Right atrium auricular region (tissue), 2 donors: ENCODE measurements at places on chromosomes 3 and 15. TPM values are rescaled to one million over a fixed set of nuclear protein-coding genes. Genes with fewer than 3 reads are reported as not detected.
A peak's percentile ranks its signal among the peaks of the same experiment; 100 is the strongest.

NTRK3 gene
- 4.5 TPM for total RNA-seq

CPOX gene
- 7.8 TPM for total RNA-seq

CHCHD4 gene
- 24.3 TPM for total RNA-seq

SLC27A2 gene
- total RNA-seq, result not detected

GOLGA8T gene
- 0.44 TPM for total RNA-seq

TIGIT gene
- total RNA-seq, result 0.67 TPM

CD200R1 gene
- 0.37 TPM for total RNA-seq

MAGI1 gene
- 34.8 TPM for total RNA-seq

RBM15B gene
- 12.9 TPM for total RNA-seq

NEK10 gene
- total RNA-seq, result 10.3 TPM

GRCh38 chr3:15102256-15102655, 3.3 kb upstream of the RBSN start:
- peak; percentile 71 for DNase-seq

DNA sequence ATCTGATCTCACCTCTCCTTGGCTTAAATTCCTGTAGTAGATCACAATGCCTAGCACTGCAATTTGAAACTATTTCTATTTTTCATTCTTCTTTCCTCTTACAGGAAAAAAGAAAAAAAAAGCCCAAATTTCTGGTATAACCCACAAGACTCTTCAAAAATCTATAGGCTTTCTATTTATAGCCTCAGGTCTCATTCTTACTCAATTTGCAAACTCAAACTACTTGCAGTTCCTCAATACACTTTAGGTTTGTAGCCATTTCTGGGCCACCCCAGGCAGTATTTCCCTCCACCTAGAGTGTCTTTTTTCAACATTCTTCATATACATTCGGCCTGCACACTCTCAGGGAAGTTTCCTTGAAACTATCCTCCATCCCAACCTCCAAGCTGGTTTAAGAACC, 169.0 kb downstream of the TBC1D5 start:
- DNase-seq, result no peak

DNA sequence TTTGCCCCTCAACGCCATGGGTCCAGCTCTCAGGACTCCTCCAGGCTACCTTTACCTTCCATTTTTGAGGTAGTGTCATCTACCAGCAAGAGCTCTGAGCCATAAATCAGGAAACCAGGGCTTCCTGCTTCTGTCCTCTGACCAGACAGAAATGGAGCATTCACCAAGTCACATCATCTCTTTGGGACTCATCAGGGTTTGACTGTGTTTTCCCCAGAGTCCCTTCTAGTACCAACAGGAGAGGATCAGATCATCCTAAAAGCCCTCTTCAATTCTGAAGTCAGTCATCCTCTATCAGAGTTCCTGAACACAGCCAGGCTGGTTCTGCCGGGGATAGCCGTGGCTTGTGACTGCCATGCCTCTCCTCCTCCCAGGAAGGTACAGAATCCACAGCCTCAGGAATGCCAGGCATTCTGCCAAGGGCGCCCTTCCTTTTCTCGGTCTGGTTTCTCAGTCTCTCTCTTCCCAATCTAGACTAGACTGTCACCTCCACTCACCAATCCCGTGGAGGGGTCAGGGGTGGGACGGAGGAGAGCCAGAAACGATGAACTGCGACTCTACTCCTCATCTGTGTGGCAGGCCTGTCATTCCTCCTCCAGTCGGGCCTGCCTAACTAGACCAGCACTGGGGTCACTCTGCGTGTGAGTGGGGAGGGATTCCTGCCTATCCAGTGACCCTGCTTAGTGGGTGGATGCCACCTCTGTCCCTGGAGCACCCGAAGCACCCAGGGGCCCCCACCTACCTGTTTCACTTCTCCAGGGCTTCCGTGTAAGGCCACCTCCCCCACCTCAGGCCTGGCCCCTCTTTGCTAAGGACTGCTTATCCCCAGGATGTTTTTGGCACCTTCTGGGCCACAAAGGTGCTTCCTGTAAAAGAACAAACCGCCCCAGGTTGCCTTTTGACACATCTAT, 30.9 kb downstream of the CCNL1 start:
- DNase-seq, result no peak

- DNase-seq, result no peak
These were observed 39.6 kb downstream of the HGD start for GRCh38 chr3:120642368-120642948.

GRCh38 chr3:167930453-167930852, 165.3 kb downstream of the GOLIM4 start:
- no peak for DNase-seq

DNA sequence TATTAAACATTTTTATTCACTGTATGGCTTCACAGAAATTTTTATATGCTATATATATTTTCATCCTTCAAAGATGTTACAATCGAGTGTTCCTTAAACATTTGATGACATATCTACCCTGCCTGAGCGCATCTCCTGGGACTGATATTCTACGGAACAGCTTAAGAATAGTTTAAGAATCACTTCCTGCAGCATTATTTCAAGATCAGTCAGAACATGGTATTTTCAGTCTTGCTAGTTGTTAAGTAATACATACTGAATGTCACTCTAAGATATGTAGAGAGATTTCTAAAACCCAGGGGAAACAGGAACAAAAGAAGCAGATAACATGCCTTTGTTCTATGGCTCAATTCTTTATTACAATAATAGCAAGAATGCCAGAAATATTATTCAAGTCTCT, 8.7 kb downstream of the COL8A1 start:
- no peak for DNase-seq

DNA sequence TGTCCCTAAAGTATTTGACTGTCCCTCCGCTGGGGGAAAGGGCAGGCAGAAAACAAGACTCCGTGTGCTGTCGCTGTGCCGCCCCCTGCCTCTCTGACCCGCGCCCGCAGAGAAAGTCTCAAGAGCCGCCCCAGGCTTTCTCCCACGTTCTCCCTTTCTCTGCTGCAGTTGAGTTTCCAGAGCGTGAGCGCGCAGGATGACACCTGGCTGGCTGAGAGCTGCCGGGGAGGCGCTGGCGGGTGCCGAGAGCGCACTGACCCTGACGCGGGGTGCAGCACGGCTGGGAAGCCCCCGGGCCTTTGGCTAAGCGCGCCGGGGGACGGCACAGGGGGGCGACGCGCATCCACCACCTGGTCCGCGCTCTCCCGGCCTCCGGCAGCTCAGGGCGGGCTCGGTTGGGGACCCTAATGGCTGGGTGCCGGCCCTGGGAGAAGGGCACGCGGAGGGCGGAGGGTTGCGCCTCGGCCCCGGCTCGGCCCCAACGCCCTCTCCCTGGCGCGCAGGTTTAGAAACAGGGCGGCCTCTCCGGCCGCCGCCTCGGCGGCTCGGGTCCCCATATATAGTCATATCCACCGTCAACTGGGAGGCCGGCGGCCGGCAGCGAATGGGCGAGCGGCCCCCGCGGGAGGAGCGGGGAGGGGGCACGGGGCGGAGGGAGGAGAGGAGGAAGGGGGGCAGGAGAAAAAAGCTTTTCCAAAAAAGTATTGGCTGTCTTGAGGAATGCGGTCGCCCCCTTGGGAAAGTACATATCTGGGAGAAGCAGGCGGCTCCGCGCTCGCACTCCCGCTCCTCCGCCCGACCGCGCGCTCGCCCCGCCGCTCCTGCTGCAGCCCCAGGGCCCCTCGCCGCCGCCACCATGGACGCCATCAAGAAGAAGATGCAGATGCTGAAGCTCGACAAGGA, at the start of gene TPM1:
TPM1 (plus strand) TSS at position 774 of the 903 bp plus-strand sequence; CDS start at position 857, 83 bp downstream.
- peak; percentile 90 for DNase-seq

- no peak for DNase-seq
These were observed 37.8 kb upstream of the UACA start for GRCh38 chr15:70801109-70801508.

GRCh38 chr15:55661428-55661827, 73.3 kb upstream of the PYGO1 start:
- DNase-seq, result no peak

DNA sequence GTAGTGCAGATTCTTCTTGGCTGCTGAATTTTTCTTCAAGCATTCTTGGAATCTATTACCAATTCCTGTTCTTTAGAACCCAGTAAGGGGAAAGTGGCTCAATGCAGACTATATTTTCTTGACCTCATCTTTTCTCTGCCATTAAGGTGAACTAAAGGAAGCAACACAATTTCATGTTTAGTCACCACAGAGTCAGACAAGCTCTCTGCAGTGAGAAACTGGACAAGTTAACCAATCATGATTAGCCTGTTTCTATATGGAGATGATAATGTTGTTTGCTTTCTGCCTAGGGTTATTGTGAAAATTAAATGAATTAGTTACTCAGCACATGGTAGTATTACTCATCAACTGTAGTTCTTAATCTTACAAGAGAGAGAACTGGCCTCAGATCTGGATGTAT, 1075.1 kb downstream of the AGBL1 start:
- DNase-seq, result no peak

GRCh38 chr15:83053151-83053550, 13.9 kb downstream of the BTBD1 start:
- DNase-seq, result no peak

DNA sequence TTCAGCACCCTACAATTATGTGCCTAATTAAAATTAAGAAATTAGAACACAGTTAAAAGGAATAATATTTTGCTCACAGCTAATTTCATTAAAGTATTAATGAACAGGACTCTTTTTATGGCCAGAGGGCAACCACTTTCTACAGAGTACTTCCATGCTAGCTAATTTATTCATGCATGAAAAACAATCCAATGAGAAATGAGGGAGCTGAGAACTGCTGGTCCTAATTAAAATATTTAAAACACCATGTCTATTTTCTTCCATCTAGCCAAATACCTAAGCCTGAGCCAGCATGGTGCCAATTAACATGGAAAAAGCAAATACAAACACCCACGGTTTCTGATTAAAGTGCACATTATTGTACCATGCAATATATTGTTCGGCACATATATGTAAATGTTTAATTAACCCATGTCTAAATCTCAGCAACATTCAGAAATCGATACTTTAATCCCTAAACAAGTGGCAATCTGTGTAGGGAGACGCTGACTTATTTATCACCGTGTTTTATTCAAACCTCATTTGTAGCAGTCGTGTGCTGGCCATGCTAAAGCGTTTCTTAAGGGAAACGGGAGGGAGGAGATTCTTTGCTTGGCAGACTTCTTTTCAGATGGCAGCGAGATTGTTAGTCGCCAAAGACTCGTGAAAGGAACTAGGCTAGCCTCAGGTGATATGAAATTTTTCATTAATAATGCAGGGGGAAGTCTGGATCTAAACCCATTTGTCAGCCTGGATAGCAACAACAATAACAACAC, 193.5 kb downstream of the ANXA2 start:
- DNase-seq, result no peak

- DNase-seq, result no peak
These were observed 193.3 kb upstream of the SLCO3A1 start for GRCh38 chr15:91660174-91660649.

- DNase-seq, result no peak
These were observed 18.7 kb upstream of the RPP14 start for GRCh38 chr3:58287354-58287753.

DNA sequence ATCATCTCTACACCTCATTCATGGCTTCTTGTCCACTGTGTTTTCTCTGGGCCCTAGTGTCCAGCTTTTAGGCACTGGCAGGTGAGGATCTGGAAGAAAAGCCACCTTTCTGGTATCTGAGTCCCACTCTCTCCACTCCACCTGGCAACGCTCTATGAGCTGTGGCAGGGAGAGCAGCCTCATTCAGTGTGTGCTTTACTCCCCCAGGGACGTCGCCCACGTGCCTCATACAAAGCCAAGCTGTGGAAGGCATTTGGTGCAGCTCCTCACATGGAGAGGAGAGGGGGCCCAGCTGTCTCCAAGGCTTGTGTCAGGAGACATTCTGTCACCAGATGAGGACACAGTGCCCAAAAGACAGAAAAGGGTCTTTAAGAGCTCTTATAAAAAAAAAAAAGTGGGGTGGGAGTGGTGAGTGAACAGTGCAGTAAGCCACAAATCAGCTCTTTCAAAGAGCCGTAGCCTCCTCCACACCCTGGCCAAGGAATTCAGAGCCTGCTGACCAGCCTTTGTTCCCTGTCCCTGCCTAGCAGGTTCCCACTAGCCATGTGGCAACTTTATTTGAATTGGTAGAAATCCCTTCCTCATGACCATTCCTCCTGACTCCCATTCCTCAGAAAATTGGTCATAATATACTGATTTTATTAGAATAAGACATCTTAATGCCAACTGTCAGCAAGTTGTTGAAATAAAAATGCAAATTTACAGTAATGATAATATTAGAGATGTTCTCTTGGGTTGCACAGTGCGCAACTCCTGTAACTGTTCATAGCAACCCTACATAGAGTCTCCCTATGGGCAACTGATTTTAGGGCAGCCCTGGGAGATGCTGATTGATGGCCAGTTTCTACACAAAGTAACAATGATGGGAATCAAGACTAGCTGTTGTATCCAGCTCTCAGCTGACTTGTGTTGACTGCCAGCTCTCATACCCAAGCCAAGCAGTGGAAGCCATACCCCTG, 29.5 kb downstream of the GALNT15 start:
- DNase-seq, result no peak

GRCh38 chr3:13352621-13353131, 67.4 kb downstream of the NUP210 start:
- DNase-seq, result no peak

- no peak for DNase-seq
These were observed 92.6 kb upstream of the CCDC54 start for GRCh38 chr3:107284612-107285011.

- no peak for DNase-seq
These were observed 262.4 kb downstream of the NLGN1 start for GRCh38 chr3:173659972-173660371.

- no peak for DNase-seq
These were observed 61.8 kb upstream of the SCN5A start for GRCh38 chr3:38711321-38711720.

GRCh38 chr15:77588126-77588525, 44.6 kb downstream of the LINGO1 start:
- no peak for DNase-seq

DNA sequence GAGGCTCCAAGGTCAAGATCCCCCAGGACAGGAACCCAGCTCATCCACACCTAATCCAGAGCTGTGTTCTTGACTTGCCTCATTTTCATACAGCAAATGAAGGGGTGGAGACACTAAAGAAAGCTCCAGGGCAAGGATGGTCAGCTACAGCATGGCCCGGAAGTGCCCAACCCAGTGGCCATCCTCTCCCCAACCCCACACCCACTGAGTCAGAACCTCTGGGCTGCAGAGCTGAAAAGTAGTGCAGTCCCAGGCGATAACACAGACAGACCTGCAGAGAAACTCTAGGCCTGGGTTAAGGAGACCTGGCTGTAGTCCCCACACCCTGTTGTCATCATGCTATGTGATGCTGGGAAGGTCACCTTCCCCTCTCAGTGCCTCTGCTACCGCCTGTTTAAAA, 85.3 kb downstream of the SEMA5B start:
- DNase-seq, result no peak

- no peak for DNase-seq
These were observed 212.1 kb upstream of the ROBO2 start for GRCh38 chr3:76827701-76828226.

GRCh38 chr3:47423548-47424145, 42.8 kb downstream of the PTPN23 start:
- DNase-seq, result no peak

- no peak for DNase-seq
These were observed 439.9 kb upstream of the AZI2 start for GRCh38 chr3:28788571-28788970.

GRCh38 chr15:27538325-27538724, 560.8 kb downstream of the OCA2 start:
- no peak for DNase-seq
